ENCODE measurements at places on chromosomes 4 and X. TPM values are rescaled to one million over a fixed set of nuclear protein-coding genes. Genes with fewer than 3 reads are reported as not detected.

RGN gene
- 3.2 TPM for total RNA-seq

FRG2 gene
- total RNA-seq: not detected

SLITRK4 gene
- 3.9 TPM for total RNA-seq

TMEM184C gene
- total RNA-seq: 27.3 TPM

FOXO4 gene
- 13.8 TPM for total RNA-seq

ASB5 gene
- total RNA-seq: not detected

GPR82 gene
- total RNA-seq: 0.09 TPM

MAMLD1 gene
- total RNA-seq: 7.9 TPM
